ENCODE measurements at places on chromosomes 2 and 18.

DNA sequence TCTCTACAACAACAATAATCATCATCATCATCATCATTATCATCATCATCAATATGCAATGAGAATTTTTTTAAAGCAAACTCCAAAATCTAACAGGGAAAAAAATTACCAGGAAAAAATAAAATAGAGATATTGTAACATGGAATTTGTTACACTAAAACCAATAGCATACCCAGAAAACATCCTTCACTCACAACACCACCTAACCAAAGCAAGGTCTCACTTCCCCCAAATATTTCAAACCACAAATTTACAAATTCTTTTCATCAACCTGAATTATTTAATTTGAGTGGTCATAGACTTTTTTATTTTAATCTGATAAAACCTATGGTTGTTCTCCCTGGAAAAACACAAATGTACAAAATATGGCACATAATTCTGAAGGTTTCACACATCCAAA, 11.2 kb downstream of the ITSN2 start:
- DNase-seq = no peak

DNA sequence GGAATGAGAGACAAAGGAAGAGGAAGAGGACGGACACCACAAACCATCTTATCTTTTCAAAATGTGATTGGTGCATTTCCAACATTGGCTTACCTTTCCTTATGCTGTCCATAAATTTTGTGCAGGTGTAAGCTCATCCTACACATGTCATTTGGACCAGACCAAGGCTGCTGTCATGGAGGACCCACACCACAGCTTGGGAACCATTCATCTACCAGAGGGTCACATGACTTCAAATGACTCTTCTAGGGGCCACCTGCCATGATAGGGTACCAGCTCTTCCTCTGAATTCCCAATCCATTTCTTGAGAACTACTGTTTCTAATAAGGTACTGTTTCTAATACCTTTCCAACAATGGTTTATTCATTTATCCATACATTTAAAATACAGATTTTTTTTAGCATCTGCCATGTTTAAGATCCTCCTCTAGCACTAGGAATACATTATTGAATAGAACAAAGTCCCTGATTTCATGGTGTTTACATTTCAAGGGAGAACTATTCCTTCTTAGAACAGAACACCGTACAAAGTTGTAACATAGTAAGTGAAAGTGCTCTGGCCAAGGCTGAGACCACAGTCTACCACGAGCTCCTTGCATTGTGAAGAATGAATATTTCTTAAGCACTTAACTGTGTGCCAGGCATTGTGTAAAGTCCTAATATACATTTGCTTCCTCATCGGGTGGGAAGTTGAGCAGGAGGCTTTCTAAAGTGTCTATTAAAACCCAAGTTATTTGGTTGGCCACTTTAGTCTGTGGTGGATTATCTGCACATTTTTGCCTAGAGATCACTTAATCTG, 246.1 kb upstream of the FN1 start:
- no peak for DNase-seq

DNA sequence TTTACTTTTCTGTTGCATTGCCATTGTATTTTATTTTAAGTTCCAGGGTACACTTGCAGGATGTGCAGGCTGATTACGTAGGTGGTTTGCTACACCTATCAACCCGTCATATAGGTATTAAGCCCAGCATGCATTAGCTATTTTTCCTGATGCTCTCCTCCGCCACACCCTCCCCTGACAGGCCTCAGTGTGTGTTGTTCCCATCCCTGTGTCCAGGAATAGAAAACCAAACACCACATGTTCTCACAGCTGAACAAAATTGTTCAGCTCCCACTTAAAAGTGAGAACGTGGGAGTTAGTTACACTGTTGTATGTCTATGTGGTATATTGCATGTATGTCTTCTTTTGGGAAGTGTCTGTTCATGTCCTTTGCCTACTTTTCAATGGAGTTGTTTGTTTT, 1631.7 kb downstream of the DPP10 start:
- DNase-seq = no peak

GRCh38 chr2:204234879-204235278, 298.3 kb downstream of the ICOS start:
- no peak for DNase-seq

DNA sequence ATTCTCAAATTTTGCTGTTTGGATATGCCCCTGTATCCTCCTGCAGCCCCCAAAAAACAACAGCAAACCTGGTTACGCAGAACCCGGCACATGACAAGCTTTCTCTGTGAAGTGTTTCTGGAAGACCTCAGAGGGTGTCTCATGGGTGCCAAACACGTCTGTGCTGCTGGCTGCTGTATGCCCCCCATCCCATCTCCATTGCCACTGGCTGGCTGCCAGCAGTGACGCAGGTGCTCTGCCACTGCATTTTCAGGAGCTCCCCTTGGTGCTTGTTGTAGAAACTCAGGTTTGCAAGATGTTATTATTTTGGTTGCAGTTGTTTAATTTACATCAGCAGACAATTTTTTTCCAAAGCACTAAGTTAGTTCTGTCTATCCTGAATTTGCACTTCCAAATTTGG, 166.4 kb upstream of the FANCL start:
- no peak for DNase-seq

DNA sequence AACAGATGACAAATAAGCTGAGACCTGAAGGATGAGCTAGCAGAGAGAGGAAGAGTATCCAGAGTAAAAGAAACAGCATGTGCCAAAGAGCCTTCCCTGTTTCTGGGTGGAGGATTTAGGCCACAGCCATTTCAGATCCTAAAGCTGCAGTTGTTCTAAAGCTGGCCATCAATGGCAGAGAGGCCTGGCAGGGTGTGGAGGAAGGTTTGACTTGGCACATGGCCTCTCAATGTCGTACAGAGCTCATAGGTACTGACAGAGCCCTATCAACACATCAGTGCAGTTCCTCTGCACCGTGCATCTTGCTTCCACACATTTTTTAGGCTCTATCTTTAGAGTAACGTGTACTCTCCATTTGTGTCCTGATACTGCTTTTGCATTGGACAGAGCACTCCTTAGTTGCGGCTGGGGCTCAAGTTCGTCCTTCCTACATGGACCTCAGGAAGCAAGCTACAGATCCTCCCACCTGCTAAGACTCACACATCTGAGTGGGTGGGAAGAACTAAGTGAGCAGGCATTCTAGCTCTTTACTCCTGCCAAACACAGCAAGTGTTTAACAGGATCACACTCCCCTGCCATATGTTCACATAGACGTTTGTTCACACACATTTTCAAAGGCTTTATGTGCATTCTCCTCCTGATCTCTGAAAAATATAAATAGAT, 3.0 kb upstream of the CHMP3 start:
- DNase-seq = no peak

Data from retina (tissue), 1 donor.